ENCODE measurements at places on chromosomes 5 and 9.

DNA sequence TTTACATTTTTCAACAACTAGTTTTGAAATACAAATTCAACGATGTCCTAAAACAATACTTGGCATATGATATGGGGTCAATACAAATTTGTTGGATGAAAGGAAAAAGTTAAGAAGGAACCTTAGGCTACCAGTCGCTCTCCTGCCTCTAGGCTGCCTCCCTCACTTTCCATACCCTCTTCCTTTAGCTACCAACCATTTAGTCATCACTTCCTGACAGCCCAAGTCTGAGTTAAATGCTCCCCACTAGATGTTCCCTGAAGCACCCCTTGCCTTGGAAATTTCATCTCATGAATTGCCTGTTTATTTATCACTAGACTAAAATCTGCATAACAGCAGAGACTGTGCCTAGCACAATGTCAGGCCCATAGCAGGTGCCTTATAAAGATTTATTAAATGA is 2.7 kb upstream of the LARS1 start:
- no peak for DNase-seq

GRCh38 chr9:125942125-125942524 is 195.0 kb downstream of the PBX3 start:
- DNase-seq = no peak

GRCh38 chr5:174793684-174794328 is 69.4 kb downstream of the MSX2 start:
- no peak for DNase-seq

DNA sequence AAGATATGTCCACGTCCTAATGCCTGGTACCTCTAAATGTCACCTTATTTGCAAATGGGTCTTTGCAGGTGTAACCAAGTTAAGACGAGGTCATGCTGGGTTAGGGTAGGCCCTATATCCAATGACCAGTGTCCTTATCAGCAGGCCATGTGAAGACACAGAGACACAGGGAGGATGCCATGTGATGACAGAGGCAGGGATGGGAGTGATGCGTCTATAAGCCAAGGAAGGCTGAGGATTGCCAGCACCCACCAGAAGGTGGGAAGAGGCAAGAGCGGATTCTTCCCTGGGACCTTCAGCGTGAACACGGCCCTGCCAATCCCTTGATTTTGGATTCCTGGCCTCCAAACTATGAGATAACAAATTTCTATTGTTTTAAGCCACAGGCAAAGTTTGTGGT is 123.4 kb upstream of the CXCL14 start:
- DNase-seq = no peak

- no peak for DNase-seq
Measured at GRCh38 chr5:589588-589987, 22.6 kb upstream of the CEP72 start.

DNA sequence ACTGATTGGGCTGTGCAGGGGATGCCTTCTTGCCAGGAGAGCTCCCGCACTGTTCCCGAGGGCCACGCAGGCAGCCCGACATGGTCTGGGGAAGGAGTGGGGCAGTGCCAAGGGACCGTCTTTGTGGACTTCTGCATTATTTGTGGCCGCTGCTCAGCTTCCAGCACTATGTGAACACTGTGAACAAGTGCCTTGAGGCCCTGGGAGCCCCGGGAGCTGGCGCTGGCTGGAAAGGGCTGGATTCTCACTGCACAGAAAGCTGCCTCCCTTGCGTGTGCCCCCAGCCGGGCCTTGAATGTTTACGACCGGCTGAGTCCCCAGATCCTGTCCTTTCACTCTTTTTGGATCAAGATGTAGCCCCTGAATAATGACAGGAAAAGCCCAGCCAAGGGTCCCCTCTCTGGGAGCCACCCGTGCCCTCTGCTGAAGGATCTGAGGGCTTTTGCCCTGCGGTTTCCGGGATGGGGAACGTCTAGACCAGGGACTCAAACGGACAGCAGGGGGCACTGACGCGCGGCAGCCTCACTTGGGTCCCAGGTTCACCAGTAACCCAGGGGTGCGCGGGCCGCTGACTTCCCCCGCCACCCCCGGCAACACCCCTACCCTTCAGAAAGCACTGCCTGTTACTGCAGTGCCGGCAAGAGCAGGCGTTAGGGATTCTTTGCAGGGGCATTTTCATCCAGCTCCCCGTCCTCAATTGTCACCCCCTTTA is 98.9 kb upstream of the FCN2 start:
- no peak for DNase-seq

DNA sequence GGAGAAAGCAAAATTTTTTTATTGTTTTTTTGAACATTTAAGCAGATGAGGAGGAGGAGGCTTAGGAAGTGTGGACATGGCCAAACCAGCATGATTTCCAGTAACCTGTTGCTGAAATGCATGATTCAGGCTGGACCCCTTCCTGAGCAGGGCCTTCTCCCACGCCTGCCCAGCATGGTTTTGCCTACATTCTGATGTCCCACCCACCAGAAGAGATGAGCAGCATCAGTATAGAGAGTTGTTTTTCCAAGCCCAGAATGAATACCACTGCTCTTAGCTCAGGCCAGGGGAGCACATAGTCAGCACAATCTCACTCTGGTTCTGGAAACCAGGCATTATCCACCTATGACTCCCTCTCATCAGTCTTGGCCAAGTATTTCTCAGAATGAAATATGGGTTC is 90.1 kb downstream of the PAPPA start:
- no peak for DNase-seq

- no peak for DNase-seq
Measured at GRCh38 chr9:16364347-16364746, 506.1 kb downstream of the BNC2 start.

GRCh38 chr9:77453825-77454647 is 194.1 kb downstream of the GNA14 start:
- no peak for DNase-seq

DNA sequence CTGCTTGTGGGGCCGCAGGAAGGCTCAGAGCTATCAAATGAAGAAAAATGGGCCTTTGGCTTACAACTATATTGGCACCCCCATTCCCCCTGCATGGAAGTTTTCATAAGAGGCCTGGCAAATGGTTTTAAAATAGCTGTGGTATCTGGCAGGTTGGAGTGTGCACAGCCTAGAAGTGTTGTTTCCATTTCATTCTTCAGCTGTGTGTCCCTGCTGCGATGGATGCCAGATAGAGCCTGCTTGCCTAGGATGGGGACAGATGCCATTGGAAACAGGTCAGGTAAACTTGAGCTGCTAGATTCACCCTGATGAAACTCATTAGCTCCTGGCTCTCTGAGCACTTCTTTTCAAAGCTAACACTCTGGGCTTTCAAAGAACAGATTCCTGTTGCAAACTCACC is 183.3 kb downstream of the IRX1 start:
- no peak for DNase-seq

- no peak for DNase-seq
Measured at GRCh38 chr9:133613432-133613831, 4.2 kb upstream of the FAM163B start.

GRCh38 chr5:174734571-174735497 is 10.5 kb downstream of the MSX2 start:
- no peak for DNase-seq

DNA sequence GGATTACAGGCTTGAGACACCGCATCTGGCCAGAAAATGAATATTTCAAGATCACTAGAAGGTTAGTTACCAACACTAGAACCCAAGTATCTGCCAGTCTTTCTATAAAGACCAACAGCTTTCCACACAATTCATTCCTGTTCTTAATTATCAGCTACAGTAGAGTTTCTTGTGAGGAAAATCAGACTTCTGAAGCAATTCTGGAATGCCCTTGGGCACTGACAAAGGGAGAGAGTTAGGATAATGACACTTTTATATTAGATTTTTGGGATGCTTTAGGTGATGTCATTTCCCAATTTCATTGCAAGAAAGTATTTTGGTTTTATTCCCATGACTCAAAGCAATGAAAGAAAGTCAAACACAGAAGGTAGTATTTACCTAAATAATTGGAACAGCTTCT is 497.0 kb upstream of the TUSC1 start:
- DNase-seq = no peak

DNA sequence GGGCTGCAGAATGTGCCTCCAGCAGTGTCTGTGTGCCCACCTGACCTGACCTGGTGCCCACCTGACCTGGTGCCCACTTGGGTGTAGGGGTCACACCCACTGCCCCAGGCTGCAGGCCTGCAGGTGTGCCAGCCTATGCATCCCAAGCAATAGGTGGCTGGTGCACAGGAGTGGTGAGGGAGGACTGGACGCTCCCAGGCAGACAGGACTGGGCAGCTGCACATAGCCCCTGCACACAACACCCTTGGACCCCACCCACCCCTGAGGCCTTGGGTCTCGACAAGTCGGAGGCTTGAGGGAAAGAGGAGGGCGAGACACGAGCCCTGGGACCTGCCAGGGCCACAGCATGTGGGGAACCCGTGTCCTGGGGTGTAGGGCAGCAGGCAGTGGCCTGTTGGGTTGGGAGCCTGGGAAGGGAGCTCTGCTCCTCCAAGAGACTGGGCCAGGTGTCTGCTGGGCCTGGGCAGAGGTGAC is 10.8 kb upstream of the NRARP start:
- no peak for DNase-seq

DNA sequence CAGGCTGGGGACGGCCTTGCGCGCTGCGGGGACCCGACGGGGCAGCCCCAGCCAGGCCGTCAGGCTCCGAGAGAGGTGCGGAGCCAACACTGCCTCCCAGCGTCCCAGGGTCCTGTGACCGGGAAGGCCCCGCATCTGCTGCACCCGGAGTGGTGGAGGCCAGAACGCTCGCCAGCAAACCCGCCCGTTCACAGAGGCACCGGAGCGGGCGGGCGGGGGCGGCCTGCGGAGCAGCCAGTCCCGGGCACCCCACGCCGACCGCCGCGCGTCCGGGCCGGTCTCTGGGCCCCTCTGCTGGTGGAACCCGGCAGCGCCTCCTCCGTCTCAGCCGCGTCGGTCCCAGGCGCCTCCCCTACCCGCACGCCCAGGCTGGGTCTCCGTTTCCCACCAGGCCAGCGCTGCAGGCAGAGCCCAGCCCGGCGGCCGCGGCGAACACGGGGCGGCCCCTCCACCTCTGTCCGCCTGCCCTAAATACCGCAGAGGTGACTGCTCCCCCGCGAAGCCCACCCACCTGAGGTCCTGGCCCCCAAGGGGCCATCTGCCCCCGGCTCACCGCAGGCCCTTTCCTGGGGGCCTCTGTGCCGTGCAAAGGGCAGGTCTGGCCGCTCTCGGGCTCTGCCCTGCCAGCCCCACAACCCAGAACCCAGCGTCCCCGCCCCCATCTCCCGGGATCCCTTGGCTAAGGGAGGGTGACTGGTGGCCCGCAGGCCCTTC is 15.9 kb downstream of the EXD3 start:
- no peak for DNase-seq

- no peak for DNase-seq
Measured at GRCh38 chr9:3962971-3963642, 336.8 kb downstream of the GLIS3 start.

DNA sequence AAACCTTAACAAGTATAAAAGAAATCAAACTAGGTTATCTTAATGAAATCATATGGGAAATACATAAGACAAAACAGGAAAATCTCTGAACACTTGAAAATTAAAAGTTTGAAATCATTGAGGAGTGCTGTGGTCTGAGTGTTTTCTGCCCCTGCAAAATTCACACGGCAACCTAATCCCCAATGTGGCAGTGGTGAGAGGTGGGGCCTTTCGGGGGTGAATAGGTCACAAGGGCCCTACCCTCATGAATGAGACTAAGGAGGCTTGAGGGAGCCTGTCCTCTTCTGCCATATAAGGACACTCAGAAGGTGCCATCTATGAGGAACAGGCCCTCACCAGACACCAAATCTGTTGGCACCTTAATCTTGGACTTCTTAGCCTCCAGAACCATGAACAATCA is 10.7 kb downstream of the CAMSAP1 start:
- no peak for DNase-seq

GRCh38 chr5:88778736-88779135 is 104.2 kb downstream of the MEF2C start:
- DNase-seq = no peak

GRCh38 chr5:8961219-8961618 is 584.7 kb downstream of the SEMA5A start:
- DNase-seq = no peak

- no peak for DNase-seq
Measured at GRCh38 chr5:157266286-157267007, 524 bp downstream of the CYFIP2 start.

- DNase-seq = no peak
Measured at GRCh38 chr9:100573655-100574260, 4.1 kb upstream of the CAVIN4 start.

- no peak for DNase-seq
Measured at GRCh38 chr5:73899055-73899454, 273.1 kb downstream of the ARHGEF28 start.

DNA sequence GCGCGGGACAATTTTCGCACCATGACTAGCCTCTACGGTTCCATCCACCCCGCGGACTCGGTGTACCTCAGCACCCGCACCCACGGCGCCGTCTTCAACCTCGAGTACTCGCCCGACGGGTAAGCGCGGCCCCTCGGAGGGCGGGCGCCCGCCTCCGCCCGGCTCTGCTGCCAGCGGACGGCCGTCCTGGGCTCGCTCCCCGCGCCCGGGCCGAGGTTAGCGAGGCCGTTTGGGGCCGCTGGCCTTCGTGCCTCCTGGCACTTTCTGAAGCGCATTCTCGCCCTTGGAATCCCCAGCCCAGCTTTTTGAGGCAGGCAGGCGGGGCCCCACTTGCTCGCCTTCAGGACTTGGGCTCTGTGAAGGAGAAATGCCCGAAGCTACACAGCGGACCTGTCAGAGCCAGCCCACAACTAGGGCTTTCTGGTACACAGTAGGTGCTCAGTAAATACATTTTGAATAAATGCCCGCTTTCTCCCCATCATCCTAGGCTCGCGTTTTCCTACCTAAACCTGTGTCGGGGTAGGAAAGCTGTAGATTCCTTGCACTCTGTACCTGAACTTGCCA is 772 bp downstream of the DCAF10 start:
- no peak for DNase-seq

DNA sequence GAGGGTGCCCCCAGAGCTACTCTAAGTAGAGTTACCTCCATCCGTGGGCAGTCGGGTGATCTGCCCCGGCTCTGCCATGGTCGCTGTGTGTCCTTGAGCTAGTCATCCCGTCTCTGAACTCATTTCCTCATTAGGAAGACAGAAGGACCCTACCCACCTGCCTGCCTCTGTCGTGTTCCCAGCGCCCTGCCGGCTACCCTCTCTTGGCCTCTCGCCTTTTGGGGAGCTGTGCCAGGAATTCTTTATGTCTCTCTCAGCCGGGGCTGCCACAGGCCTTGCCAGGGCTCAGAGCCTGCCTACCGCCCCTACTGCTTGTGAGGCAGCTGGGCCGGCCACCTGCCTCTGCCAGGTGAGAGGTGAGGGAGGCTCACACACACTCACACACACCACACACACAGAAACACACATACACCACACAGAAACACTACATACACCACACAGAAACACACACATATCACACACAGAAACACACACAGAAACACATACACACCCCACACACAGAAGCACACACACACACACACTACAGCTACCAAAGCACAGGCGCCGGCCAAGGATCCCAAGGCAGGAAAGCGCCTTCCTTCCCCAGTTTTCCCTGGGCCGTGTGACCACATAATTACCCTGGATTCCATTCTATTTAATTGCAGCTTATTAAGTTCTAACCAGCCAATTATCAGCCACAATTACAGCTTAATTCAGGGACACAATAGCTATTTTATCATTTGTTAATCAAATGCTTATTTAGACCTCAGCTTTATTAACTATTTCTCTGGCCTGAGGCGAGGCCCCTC is 41.7 kb downstream of the UNC5A start:
- no peak for DNase-seq

- no peak for DNase-seq
Measured at GRCh38 chr5:36613771-36614656, 7.6 kb downstream of the SLC1A3 start.

- DNase-seq = no peak
Measured at GRCh38 chr9:87390361-87390760, 107.3 kb upstream of the DAPK1 start.

Data from esophagus squamous epithelium (tissue), 5 donors.